Heart right ventricle (tissue), 16 donors: ENCODE measurements at places on chromosomes 11 and 22.

DNA sequence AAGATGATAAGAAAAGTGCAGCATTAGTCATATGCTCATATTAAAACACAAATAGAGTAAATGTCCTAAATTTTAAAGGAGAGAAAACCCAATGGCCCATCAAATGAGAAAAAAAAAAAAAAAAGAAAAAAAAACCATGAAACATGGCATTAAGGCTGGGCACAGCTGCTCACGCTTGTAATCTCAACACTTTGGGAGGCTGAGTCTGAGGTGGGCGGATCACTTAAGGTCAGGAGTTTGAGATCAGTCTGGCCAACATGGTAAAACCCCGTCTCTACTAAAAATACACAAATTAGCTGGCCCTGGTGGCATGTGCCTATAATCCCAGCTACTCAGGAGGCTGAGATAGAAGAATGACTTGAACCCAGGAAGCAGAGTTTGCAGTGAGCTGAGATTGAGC, 515.5 kb upstream of the ANO3 start:
- H3K4me1 ChIP-seq = no peaks in the 10 kb centered on the region
- no peak overlapping the region for H3K27ac ChIP-seq
- H3K27me3 ChIP-seq = no peaks in the 10 kb centered on the region
- DNase-seq = no peak

- H3K4me1 ChIP-seq = peaks cover 63% of the 10 kb centered on the region
- H3K4me3 ChIP-seq = peak overlapping the region; percentile 79
- no peaks in the 10 kb centered on the region for H3K36me3 ChIP-seq
- H3K27me3 ChIP-seq = no peaks in the 10 kb centered on the region
These were observed 1.0 kb downstream of the CTSD start for GRCh38 chr11:1762537-1763302.

DNA sequence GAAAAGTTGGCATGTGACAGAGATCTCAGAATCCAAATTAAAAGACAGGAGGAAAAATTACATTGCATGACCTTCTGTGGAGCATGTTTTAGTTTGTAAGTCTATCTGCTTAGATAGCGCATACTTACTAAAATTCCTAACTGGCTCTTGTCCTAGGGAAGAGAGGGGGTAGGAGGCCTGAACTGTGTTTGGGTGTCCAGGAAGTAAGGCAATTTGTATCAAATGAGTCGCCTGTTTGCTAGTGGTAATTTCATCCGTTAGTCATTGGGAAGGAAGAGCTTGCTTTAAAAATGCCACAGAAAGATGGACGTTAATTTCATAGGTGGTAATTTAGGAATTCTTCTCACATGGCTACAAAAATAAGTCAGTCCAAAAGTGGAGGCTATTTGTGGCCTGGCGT, 18.5 kb downstream of the GRK3 start:
- DNase-seq = no peak
- H3K27me3 ChIP-seq = no peaks in the 10 kb centered on the region
- H3K4me3 ChIP-seq = no peak overlapping the region
- no peak overlapping the region for H3K27ac ChIP-seq

DNA sequence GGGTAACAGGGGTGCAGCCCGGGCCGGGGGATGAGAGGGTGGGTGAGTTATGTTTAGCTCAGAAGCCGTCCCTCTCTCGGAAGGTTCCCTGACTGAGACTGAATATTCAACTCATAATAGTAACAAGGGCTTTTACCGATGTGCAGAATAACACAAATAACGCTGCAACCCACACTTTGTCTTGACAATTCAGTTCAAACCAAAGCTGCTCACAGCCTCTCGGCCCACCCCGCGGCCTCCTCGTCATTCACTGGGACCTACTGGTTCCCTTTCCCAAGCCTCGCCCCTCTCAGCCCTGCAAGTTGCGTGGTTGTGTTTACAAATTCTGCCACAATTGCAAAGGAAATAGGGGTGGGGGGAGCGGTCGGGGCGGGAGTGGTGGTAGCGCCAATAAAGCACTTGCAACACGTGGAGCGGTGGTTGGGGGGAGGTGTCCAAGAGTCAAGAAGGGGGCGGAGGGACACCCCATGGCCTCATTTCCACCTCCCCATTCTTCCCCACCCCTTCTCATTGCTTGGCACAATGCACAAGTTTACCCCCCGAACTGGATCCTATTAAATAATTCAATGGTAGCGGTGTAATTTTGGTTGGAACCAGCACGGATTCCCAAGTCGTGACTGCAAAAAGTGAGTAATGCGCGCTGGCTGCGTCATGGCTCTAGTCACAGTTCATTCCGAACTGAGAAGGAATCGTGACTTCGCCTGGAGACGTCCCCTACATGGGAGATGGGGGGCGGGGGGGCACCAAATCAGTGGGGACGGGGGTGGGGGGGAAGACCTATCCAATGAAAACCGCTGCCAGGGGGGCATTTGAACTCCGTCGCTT, 102.0 kb upstream of the HSD17B12 start:
- no peak overlapping the region for H3K27ac ChIP-seq
- H3K4me1 ChIP-seq = peaks cover 49% of the 10 kb centered on the region
- no peak for DNase-seq
- H3K36me3 ChIP-seq = no peaks in the 10 kb centered on the region
- H3K4me3 ChIP-seq = peak overlapping the region; percentile 44

DNA sequence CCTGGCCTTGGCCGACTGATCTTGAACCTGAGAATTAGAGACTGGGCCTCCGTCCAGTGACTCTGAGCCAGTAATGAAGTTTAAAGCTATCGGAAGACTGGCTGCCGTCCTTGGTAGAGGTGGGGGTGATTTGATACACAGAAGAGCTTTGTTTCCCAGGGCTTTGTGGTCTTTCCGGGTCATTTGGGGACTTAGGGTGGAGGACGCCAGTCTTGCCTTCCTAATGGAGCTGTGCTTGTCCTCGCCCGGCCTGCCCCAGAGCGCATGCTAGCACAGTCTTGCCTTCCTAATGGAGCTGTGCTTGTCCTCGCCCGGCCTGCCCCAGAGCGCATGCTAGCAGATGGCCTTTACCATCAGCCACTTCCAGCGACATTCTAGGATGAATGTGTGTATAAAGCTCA, 65.8 kb downstream of the ST3GAL4 start:
- no peaks in the 10 kb centered on the region for H3K36me3 ChIP-seq
- DNase-seq = peak; percentile 68
- no peak overlapping the region for H3K4me3 ChIP-seq
- H3K27ac ChIP-seq = peak overlapping the region; percentile 74
- no peaks in the 10 kb centered on the region for H3K27me3 ChIP-seq

GRCh38 chr22:42229455-42230149, 40.9 kb downstream of the TCF20 start:
- H3K27me3 ChIP-seq = no peaks in the 10 kb centered on the region
- peak; percentile 17 for DNase-seq
- no peak overlapping the region for H3K27ac ChIP-seq
- H3K4me3 ChIP-seq = no peak overlapping the region
- no peaks in the 10 kb centered on the region for H3K36me3 ChIP-seq

- no peak for DNase-seq
- peaks cover 3% of the 10 kb centered on the region for H3K4me1 ChIP-seq
- H3K36me3 ChIP-seq = no peaks in the 10 kb centered on the region
- H3K4me3 ChIP-seq = no peak overlapping the region
- no peaks in the 10 kb centered on the region for H3K27me3 ChIP-seq
These were observed 54.3 kb downstream of the RTL6 start for GRCh38 chr22:44443641-44444235.

DNA sequence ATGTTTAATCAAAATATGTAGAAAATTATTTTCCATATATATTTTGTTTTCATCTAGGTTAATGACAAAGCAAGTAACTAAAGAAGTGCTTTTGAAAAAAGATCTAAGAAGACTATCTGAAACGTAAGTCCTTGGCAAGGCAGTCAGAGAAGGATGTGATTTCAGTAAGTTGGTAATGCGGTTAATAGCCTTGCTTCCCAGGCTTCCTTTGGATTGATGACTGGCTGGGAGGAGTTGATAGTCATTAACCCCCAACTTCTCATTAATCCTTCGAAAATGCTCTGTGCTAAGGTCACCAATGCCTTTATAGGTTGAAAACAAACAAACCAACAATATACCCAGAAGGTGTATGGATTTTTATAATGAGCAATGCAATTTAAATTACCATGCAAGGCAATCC, 1326.5 kb downstream of the LRRC4C start:
- H3K27me3 ChIP-seq = peaks cover 4% of the 10 kb centered on the region
- H3K4me1 ChIP-seq = no peaks in the 10 kb centered on the region
- no peaks in the 10 kb centered on the region for H3K36me3 ChIP-seq

DNA sequence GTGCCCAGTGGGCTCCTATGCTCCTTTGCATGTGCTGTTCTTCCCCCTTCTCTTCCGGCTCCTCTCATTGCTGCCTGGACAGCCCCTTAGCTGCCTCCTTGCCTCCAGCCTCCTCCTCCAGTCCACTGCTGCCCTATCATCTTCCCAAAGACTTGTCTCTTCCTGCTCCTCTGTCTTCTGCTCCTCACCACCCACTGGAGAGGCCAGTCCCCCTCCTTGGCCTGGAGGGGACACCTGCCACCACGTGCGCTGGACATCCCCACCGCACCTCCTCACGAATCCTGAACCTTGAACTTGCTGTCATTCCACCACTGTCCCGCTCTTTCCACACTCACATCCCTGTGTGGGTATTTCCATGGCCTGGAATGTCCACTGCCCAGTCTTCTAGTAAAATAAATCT, 49.8 kb downstream of the MICAL2 start:
- H3K27ac ChIP-seq = peak overlapping the region; percentile 83
- no peak overlapping the region for H3K4me3 ChIP-seq
- peaks cover 26% of the 10 kb centered on the region for H3K36me3 ChIP-seq
- no peaks in the 10 kb centered on the region for H3K27me3 ChIP-seq

- no peak overlapping the region for H3K4me3 ChIP-seq
- no peaks in the 10 kb centered on the region for H3K36me3 ChIP-seq
- H3K27ac ChIP-seq = no peak overlapping the region
- no peak for DNase-seq
- no peaks in the 10 kb centered on the region for H3K27me3 ChIP-seq
These were observed 69.0 kb downstream of the UBASH3B start for GRCh38 chr11:122724520-122724919.

GRCh38 chr11:72792437-72793021, 1.3 kb downstream of the STARD10 start:
- no peaks in the 10 kb centered on the region for H3K36me3 ChIP-seq
- H3K27me3 ChIP-seq = no peaks in the 10 kb centered on the region
- peak overlapping the region; percentile 90 for H3K27ac ChIP-seq
- H3K4me3 ChIP-seq = no peak overlapping the region
- DNase-seq = no peak
- peaks cover 35% of the 10 kb centered on the region for H3K4me1 ChIP-seq

GRCh38 chr22:29339381-29340235, 24.1 kb upstream of the RASL10A start:
- H3K27ac ChIP-seq = no peak overlapping the region
- H3K4me3 ChIP-seq = no peak overlapping the region
- no peaks in the 10 kb centered on the region for H3K36me3 ChIP-seq
- H3K4me1 ChIP-seq = peaks cover 40% of the 10 kb centered on the region

DNA sequence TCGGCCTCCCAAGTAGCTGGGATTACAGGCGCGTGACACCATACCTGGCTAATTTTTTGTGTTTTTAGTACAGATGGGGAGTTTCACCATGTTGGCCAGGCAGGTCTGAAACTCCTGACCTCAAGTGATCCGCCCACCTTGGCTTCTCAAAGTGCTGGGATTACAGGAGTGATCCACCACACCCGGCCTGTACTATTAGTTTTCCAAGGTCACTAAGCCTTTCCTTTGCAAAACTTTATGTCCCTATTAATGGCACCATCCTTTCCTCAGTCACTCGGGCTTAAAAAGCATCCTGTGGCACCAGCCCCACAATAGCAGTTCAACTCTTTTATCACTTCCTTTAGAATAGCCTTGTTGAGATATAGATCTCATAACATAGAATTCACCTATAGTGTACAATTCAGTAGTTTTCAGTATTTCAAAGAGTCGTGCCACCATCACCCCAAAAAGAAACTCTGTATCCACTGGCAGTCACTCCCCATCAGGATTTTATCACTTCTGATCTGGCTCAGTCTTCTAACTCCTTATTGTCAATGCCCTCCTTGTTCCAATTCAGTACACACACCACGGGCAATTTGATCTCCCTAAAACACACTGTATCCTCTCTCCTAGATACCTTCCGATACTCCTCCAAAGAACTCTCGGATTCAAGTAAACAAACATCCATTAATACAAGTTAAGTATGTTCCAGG, 921 bp upstream of the BCL2L13 start:
- peak overlapping the region; percentile 95 for H3K27ac ChIP-seq
- peak overlapping the region; percentile 80 for H3K4me3 ChIP-seq
- DNase-seq = no peak
- H3K27me3 ChIP-seq = no peaks in the 10 kb centered on the region

GRCh38 chr11:65362320-65362931, 7.9 kb downstream of the TIGD3 start:
- H3K27me3 ChIP-seq = no peaks in the 10 kb centered on the region
- H3K27ac ChIP-seq = peak overlapping the region; percentile 79
- H3K4me3 ChIP-seq = no peak overlapping the region
- no peaks in the 10 kb centered on the region for H3K36me3 ChIP-seq
- peaks cover 23% of the 10 kb centered on the region for H3K4me1 ChIP-seq

- peak overlapping the region; percentile 53 for H3K27ac ChIP-seq
- no peaks in the 10 kb centered on the region for H3K36me3 ChIP-seq
- no peaks in the 10 kb centered on the region for H3K27me3 ChIP-seq
- H3K4me3 ChIP-seq = no peak overlapping the region
- peaks cover 36% of the 10 kb centered on the region for H3K4me1 ChIP-seq
- DNase-seq = no peak
These were observed 23.5 kb upstream of the PICK1 start for GRCh38 chr22:38033522-38034277.
